ENCODE measurements at places on chromosomes 3 and 15.
A peak's percentile ranks its signal among the peaks of the same experiment; 100 is the strongest.

DNA sequence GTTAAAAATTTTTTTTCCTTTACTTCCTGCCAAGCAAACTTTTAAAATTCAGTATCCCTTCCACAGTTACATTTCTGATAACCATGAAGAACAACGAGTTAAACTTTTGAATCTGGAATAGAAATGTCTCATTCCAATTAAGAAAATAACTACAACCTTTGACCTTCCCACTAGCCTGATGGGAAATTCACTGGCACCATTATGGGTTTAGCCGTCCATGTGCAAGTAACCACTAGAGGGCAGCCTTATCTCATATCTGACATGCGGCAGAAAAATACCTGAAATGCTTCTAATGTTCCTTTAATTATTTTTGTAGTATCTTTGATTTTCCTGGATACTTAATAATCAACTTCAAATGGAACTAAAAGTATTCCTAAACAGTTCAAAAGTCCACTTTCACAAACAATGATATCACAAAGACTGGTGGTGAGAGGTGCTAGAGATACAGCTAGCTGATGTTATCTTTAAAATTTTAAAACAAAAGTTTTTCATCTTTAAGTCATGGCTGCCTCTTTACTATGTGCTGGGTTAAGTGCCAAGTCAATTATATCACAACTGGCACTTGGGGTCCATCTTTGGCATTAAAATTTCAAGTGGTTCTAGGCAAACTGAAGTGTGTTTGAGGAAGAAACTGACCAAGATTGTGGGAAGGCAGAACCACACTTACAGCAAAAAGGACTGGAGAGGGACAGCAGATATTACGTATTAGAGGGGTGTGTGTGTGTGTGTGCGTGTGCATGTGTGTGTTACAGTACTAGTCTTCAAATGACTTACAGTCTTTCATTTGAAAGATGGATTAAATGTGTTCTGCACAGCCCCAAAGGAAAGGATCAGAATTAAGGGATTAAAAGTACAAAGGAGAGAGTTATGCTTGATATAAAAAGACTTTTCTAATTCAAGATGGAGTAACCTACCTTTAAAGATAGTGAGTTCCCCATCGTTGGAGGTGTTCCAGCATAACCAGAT, 107.1 kb upstream of the ICE2 start:
- DNase-seq: peak; percentile 64

- DNase-seq: peak; percentile 43
Observed at GRCh38 chr3:157175691-157176507, 16.0 kb upstream of the CCNL1 start.

DNA sequence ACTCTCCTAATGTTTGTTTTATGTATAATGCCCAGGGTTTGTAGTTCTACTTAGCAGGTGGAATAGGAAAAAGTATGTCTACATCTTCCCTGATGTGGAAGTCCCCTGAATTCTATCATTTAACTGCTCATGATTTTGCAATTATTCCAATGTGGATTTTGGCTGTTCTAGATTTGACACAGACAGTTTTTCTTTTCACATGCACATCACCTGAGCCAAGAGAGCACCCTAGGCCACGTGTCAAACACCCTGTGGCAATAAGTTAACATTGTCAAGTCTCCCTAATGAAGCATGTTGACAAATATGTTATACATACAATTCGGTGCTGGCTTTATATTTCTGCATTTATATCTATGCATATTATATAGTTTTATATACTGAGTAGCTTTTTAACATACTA, 70.0 kb upstream of the SUCLG2 start:
- DNase-seq: no peak

DNA sequence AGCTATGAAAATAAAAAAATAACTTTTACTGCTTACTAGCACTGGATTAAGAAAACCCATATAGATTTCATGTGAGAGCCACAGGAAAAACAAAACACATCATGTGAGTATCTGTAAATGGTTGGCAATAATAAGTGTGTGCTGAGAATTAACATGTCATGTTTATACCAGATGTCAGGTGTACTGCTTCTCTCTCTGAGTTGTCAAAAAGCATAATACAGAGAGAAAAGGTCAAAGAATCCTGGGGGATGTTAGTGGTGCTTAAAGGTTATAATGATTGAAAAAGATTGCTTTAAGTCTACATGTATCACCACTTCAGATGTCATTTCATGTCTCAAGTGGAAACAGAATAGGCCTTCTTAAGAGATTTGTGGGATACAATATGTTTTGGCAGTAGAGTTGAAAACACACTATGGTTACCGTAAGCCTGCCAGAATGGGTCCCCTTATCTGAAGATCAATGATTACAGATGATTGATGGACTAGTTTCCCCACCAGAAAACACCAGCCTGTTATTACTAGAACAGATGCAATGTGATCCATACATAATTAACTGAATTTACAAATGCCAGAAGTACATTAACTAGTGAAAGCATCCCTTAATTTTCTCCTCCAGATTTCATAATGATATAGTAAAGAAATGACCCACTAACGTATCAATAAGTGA, 204.1 kb downstream of the CNTN3 start:
- no peak for DNase-seq

DNA sequence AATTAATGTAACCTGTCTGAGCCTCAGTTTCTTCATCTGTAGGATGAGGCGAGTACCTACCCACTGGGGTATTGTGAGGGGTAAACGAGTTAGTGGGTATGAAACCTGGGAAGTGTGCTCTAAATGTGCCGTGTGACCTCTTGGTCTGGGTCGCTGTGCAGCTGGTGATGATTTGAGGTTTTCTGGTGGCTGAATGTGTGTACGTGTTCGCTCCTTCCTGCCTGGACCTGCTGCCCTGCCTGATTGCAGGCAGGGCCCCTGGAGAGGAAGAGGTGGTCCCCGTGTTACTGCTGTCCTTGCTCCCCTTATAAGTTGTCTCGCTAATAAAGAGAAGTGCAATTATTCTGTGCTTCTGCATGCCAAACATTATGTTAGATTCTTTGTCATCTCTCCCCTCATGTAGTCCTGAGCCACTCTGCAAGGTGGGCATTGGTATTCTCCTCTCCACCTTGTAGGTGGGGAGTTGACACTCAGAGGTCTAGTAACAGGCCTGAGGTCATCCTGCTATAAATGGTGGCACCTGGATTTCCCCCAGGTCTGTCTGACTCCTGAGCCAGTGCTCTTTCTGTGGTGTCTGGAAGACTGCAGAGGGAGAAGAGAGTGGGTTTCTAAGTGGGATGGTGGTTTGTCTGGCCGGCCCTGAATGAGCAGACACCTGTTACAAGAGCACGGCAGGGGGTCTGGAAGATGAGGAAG, 15.7 kb downstream of the PDIA5 start:
- no peak for DNase-seq

- DNase-seq: no peak
Observed at GRCh38 chr3:190426806-190427507, 22.7 kb downstream of the TMEM207 start.

- peak; percentile 83 for DNase-seq
Observed at GRCh38 chr3:112293368-112294321, at the start of gene SLC9C1. Gene SLC9C1, minus strand, starts transcription at chr3:112294216. Its CDS starts 7,425 bp downstream, at chr3:112286791.

- DNase-seq: no peak
Observed at GRCh38 chr3:132555306-132556035, 41.6 kb upstream of the ACKR4 start.

DNA sequence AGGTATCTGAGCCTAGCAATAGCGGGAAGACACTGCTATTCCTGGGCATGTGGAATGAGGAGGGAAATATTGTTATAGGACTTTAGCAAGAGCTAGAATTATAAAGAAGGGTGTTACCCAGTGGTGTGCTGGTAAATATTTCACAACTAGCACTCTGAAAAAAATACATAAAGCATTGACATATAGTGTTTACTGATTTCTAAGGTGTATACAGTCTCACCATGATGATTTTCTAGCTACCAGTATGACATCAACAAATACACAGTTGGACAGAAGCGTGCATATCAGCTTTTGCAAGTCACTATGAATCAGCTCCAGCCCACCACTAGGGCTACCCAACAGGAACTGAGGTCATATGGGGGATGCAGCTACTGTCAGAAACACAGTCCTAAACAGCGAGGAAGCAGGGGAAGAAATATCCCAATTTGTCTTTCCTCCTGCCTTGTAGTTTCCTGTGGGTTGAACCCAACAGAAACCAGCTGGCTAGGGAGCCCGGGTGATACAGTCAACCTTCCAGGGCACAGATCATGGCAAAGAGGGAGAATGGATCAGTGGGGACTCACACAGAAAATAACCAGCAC, 39.6 kb downstream of the HGD start:
- DNase-seq: peak; percentile 50

DNA sequence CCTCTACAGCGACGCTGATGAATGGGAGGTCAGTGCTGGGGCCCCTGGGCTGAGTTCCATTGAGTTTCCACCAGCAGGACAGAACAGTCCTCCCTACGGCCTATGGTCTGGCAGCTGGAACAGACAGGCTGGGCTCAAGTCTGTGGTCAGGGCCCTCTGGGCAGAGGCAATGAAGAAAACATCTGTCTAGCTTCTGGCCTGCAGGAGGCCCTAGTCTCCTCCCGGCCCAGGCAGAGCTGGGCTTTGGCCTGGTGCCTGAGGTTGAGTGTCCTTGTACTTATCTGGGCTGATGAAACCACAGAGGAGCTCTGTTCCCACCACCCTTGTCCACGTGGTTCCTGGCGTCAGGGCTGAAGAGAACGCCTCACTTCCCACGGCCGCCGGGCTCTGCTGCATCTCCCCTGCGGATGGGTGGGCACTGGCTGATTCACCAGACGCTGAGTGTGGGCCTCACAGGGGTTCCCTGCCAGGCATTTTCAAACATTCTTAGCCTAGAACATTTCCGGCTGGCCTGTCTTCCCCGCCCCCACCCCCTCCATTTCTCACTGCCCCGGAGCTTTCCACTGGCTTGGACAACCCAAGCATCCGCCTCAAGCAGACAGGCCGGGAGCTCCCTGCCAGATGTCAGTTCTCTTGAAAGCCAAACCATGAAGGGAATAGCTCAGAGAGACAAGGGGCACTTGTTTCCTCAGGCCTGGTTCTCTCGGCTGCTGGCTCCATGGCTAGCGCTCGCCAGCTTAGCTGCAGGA, 20.3 kb downstream of the PPCDC start:
- DNase-seq: peak; percentile 98

DNA sequence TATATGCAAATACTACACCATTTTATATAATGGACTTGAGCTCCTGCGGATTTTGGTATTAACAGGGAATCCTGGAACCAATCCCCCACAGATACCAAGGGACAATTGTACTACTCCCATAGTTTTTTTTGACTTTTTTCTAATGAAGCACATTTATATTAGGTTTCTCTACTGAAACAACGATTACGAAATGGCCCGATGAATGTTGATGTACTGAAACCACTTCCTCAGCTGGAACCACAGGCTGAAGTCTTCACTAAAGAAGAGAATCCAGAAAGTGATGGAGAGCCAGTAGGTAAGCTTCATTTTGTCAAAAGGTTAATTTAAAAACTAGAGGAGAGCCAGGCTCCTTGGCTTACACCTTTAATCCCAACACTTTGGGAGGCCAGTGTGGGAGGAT, 121.5 kb upstream of the LRRFIP2 start:
- DNase-seq: no peak

DNA sequence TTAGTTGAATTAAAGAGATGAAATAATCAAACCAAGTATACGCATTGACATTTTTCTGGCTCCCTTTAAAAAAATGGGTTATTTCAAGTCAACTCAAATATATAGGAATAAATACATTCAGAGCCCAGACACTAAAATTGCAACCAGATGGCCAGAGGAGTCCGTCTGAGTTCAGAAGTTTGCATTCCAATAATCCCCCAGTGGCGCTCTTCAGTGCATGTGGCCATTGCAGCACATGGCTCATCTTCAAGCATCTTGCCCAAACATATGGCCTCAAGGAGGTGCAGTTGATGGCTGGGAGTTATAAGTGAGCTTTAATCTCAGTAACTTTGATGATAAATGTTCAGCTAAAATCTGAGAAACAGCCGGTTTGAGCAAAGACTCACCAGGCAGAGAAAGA, 295.8 kb upstream of the LRRN1 start:
- DNase-seq: no peak

GRCh38 chr15:79904271-79904670, 7.5 kb upstream of the MTHFS start:
- DNase-seq: no peak

GRCh38 chr3:59192473-59192872, 142.6 kb upstream of the CFAP20DC start:
- peak; percentile 94 for DNase-seq

DNA sequence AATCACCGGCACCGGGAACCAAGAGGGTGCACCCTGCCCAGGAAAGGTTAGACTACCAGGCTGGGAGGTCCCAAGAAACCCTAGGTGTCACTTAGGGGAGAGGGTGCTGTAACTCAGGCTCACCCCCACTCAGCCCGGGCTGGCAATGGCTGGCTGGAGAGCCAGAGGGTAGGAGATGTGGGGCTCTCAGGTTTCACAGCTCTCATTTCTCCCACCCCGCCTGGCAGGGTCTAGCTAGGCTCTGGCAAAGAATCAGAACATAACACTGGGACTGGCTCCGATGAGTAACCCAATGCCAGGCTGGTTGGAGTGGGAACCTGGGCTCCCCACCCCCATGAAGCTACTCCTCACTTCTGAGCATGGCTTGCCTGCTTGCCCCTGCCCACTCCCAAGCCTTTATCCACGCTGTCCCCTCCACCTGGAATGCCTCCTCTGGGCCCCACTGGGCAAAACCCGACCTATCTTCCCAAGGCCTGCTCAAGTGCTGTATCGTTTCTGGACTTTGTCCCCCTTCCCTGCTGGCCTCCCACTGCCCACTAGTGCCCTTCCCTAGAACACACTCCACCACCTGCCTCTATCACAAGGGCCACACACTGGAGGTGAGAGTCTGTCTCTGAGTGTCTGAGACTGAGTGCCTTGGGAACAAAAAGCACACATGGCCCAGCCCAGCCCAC, 2.0 kb downstream of the CIB2 start:
- DNase-seq: peak; percentile 77
